ENCODE measurements at places on chromosomes 6 and 20.

- no peak for DNase-seq
Observed at GRCh38 chr20:53428588-53428987, 165.1 kb downstream of the ZNF217 start.

- no peak for DNase-seq
Observed at GRCh38 chr20:60365882-60366281, 407.7 kb downstream of the CDH26 start.

DNA sequence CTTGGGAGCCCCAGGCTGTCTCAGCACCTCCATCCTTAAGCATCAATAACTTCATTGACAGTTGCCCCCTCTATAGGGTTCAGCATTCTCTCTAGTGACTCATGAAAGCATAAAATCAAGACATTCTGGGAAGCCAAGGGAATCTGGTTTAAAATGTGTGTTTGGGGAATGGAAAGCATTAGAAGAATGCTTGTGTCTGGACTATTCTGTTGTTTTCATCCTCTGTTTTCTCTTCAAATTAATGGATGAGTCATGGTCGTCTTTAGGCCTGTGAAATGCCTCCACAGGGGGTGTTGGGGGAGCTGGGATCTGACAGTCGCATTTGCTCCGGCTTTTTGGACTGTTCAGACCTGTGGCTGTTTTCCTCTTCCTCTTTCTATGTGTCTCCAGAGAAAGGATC is 279.7 kb downstream of the CDC5L start:
- peak; percentile 80 for DNase-seq

- peak; percentile 68 for DNase-seq
Observed at GRCh38 chr6:26312096-26312463, 52.9 kb upstream of the BTN3A2 start.

DNA sequence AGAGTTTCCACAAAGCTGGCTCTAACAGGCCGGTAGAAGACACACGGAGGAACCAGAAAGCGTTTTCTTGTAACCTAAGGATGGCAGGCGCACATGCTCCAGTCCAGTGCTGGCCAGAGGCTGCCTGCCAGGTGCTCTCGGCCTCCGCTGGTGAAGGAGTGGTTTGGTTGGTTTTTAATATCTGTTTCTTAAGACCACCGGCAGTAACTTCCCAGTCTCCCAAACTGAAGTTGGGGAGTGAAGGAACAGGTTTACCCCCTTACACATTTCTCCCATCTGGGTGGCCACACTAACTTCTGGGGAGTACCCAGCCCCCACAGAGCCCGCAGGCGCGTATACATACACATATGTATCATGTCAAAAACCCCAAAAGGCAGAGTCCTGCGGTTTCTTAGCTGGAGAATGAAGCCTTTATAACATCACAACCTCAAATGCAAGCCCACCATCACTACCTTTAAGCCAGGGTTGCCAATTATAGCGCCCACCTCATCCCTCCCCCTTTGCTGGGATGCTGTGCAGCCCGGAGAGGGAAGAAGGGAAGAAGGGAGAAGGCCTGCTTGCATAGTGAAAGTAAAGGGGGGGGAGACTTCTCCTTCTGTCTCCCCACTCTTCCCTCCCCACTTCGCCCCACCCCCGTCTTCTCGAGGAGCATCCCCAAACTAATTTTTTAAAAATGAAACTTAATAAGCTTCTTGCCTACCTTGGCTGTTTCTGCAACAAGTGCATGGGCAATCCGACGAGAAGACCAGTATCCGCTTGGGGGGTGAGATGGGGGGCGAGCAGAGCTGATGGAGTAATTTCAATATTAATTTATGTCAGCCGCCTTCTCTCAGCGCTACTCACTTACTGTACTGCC is 1.0 kb downstream of the TRERF1 start:
- DNase-seq, result peak; percentile 54

- DNase-seq, result no peak
Observed at GRCh38 chr6:99821164-99821563, 172.9 kb downstream of the MCHR2 start.

GRCh38 chr6:47413752-47414422 is 63.7 kb upstream of the CD2AP start:
- peak; percentile 84 for DNase-seq

- DNase-seq, result no peak
Observed at GRCh38 chr6:117531346-117531745, 48.9 kb downstream of the DCBLD1 start.

DNA sequence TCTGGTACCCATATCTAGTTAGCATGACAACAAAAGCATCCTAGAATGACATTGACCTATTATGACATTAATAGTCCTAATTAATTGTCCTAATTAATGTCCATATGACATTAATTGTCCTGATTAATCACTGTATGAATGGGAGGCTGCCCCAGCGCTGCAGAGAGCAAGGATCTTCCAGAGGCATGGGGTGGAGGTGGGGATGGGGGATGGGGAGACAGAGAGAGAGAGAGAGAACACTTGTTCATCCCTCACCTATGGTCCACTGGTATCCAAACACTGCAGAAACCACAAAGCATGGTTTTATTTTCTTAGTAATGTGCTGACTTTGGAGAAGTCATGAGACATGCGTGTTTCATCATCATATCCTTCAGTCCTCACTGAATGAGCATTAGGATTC is 235.1 kb downstream of the FNDC1 start:
- no peak for DNase-seq

GRCh38 chr20:53296025-53296424 is 297.6 kb downstream of the ZNF217 start:
- DNase-seq, result peak; percentile 24

GRCh38 chr6:41455410-41455809 is 90.8 kb upstream of the FOXP4 start:
- peak; percentile 17 for DNase-seq

GRCh38 chr6:15338476-15338875 is 92.6 kb downstream of the JARID2 start:
- DNase-seq, result no peak

- no peak for DNase-seq
Observed at GRCh38 chr6:170583756-170584180, 669 bp downstream of the PDCD2 start.

DNA sequence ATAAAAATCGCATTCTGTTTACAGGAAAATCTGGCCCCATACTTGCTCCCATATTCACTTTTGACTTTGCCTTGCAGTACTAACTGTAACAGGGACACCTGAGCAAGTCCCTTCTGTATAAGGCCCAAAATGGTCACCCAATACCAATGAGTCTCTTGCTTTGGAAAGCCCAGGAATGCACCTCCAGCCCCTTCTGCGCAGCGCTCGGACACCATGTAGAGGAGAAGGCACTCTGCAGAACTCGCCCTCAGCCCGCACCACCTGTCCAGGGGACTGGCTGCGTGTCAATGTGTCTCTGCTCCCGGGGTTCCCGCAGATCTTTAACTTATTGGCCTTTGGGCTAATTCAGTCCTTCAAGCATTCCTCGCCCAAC is 746 bp upstream of the PRND start:
- DNase-seq, result no peak

DNA sequence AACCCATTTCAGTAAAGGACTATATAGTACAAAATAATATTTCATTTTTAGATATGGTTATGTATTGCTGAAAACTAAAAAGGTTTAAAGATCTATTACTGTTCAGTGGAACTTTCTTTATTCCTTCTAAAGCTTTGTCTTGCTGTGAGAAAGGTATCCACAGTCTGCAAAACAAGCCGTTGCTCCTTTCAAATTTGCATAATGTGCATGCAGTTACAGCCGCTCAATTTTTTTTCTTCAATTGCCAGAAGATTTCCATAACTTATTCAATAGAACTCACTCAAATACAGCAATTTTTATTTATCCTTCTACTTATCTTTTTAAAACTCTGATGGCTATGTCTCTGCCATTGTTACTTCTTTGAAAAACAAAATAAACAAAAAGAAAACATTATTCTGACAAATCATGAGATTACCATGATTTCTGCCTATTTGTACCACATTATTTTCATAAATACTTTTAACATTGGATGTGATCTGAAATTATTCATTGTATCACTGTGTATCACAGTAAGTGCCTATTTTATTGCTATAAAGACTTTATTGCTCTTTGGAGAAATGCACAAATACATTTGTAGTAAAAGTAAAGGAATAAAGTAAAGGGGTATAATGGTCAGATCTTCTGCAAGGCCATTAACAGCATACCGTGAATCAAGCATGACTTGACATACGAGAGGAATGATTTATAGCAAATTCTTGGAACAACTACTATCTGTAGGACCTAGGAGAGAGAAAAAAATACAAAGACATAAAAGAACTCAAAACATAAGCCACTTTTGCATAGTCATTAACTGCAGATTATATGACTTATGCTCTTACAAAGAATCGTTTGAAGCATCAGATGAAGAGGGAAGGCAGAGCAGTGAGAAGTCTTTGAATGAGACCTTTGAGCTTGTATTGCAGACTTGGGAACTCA is 29.6 kb upstream of the HBS1L start:
- no peak for DNase-seq

DNA sequence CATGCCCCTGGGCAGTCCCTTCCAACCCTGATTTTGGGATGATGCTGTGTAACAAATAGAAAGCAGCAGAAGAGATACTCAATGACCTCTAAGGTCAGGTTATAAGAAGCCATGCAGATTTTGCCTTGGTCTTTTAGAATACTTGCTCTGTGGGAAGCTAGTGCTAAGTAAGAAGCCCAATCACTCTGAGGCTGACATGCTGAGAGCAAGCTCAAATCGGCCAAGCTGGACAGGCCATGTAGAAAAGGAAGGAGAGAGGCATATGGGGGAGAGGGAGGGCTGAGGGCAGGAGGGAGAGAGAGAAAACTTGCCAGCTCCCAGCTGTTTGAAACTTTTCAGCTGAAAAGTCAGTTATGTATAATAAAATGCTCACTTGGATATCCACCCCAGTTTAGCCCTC is 1021.6 kb upstream of the MAP3K7 start:
- no peak for DNase-seq

DNA sequence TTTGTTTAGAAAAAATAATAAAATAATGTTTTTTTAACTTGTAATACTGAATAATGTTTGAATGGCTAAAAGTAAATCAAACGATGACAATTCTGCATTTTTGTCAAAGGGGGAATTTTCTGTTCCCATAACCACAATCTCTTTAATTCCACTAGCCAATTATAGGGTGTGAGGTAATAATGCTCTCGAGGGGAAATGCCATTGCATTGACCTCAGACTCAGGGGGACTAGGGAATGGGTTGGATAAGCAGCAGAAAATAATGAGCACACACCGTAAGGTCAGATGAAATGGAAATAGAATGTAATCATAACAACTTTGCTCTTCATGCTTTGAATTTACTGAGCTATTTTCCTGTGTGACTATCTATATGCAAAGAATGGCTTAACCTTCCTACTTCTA is 584.7 kb downstream of the RFPL4B start:
- DNase-seq, result peak; percentile 50

DNA sequence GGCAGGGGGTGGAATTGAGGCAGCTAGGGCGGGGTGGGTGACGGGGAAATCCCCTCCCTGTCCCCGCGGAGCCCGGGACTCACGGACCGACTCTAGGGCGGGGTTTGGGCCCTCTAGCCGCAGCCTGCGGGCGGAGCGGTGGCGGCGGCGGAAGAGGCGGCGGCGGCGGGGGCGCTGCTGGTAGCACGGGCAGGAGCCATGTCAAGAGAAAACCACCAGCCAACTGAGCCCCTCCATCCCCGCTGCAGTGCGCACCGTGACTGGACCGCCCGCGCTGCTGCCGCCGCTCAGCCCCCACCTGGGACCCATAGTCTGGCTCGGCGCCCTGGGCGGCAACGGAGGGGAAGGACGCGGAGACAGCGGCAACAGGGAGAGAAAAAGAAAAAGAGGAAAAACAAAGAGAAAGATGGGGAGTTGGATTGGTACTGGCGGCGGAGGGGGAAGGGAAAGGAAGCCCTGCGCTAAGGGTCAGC is 1.2 kb upstream of the C6orf62 start:
- DNase-seq, result peak; percentile 59

- DNase-seq, result no peak
Observed at GRCh38 chr20:9510911-9511310, 3.5 kb upstream of the LAMP5 start.

DNA sequence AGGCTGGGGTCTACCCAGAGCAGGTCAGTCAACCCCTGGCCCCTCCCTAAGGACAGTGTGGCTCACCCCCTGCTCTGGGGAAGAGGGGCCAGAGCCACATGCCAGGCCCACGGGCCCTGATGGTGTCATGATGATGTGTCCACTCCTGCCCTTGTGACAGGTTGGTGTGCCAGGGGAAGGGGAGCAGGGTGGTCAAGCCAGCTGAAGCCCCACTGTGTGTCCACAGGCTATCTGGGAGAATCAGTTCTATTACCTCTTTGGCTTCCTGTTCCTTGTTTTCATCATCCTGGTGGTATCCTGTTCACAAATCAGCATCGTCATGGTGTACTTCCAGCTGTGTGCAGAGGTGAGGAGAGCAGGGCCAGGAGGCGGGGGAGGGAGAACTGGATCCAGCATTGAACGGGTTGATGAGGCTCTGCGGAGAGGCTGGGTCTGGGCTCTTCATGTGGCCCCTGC is 47.7 kb downstream of the PLAGL2 start:
- DNase-seq, result no peak

Measured in mesenchymal stem cell (in vitro differentiated cells and primary cell).